NCI-H1694 treated with DMSO at 0.1 percent for 48 hours (cell line): ENCODE measurements at places on chromosomes 5 and 9.

- DNase-seq: no peak
Observed at GRCh38 chr5:3891113-3891512, 295.5 kb downstream of the IRX1 start.

- no peak for DNase-seq
Observed at GRCh38 chr9:124285903-124286291, 28.1 kb downstream of the NEK6 start.

DNA sequence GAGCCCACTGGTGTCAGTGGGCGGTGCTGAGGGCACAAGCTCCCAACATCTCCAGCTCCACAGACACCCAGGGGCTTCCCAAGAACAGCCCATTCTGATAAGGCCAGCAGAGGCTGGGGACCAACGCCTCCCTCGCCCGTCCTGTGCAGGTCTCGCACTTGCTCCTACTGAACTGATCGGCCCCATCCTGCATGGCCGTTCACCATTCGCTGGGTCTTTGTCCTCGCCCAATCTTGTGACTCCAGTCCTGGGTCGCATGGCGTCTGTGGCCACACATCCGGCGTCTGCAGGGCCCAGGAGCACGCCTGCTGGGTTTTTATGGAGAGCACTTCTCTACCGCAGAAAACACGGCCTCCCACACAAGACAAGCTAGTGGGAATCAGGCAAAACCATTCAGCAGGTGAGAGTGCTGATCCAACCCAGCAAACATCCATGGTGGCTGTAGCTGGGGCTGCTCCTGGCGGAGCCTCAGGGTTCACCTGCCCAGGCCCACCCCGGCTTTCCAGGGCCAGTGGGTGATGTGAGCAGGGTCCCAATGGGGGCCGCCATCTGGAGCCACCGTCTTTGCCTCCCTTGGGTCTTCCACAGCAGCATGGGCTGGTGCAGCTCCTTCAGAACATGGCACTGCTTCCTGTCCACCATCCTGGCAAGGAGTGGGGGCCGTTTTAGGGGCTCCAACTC is 7.4 kb downstream of the LRRC14B start:
- no peak for DNase-seq

GRCh38 chr9:131709771-131710431 is 30.0 kb downstream of the RAPGEF1 start:
- DNase-seq: no peak

- no peak for DNase-seq
Observed at GRCh38 chr5:157862183-157862851, 3.4 kb upstream of the CLINT1 start.

DNA sequence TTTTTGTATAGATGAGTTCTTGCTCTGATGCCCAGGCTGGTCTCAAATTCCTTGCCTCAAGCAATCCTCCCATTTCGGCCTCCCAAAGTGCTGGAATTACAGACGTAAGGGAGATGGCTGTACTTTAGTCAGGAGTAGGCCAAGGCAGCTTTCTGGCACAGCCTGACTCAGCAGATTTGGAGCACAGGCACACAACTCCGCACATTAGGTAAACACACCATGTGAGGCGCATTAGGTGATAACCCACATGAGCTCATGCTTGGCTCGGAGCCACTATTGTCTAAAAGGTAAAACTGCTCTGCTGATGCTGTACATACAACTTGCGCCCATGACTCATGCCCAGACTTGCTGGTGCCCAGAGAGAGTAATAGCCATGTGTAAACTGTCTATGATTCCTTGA is 1157.9 kb downstream of the TAF11L14 start:
- no peak for DNase-seq

DNA sequence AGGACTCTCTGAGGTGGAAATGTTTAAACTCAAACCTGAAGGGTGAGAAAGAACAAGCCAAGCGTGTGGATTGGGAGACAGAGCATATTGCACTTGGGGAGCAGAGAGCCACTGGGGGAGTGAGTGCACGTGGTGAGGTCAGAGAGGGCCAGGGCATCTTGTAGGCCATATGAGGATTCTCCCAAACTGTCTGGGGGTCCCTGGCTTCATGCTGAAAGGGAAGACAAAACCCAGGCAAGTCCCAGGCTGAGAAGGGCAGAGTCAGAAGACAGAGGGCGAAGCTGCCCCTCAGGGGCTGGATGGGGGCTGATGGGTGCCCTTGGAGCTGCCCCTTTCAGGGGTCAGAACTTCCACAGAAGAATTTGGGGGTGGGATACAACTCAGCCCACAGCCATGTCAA is 215.3 kb upstream of the S1PR3 start:
- DNase-seq: no peak
